ENCODE measurements at places on chromosomes 3 and 15.

GRCh38 chr3:20798666-20799065 is 612.7 kb upstream of the SGO1 start:
- DNase-seq, result no peak

DNA sequence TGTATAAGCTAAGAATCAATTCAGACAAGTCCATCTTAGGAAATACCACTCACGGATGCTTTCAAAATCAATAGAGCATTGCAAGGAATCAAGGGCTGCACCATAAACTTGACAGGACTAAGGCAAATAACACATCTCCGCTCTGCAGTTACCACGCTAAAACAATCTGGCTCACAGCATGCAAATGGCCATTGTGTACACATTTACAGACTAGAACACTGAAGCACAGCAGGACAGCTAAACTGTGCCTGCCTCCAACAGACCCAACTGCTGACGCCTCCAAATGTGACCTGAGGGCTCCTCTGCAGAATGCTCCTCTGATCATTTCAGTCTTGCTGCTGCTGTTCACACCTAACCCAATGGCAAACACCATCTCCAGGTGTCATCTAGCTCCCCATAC is 104.3 kb downstream of the MEX3B start:
- DNase-seq, result no peak

DNA sequence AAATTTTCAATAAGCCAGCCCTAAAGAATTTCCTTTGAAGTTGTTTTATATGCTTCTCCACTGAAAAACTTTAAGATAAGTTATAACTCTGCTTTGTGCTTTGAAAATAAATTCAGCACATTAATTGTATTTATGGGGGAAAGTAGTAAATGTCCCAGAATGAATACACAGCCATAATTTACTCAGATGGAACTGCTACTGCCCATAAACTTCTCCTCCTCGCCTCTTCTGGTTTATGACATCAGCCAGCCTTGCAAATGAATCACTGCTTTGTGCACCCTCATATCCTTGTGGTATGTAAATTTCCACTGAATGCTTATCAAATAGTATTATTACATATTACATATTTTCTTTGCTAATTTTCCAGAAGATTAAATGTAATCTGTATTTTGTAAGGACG is 302.0 kb downstream of the DIPK2A start:
- peak; percentile 62 for DNase-seq

- DNase-seq, result no peak
These were observed 46.1 kb downstream of the USP50 start for GRCh38 chr15:50500352-50500751.

GRCh38 chr3:126021224-126021623 is 52.2 kb downstream of the ROPN1B start:
- no peak for DNase-seq

DNA sequence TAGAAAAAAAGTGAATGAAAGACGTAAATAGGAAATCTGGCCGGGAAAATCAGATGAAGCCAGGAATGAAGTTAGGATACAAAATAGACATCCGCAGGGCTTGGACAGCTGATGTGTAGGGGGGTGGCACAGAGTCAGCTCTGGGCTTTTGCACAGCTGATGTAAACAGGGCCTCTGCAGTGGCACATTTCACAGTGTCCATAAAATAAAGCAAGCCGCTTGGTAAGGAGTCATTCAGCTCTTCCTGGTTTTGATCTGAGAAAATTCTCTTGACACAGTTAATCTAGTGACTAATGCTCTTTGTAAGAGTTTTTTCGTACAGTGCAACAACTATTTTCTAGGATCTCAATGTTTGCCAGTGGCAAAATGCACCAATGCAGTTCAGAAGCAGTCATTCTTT is 153.3 kb downstream of the USP13 start:
- peak; percentile 14 for DNase-seq

DNA sequence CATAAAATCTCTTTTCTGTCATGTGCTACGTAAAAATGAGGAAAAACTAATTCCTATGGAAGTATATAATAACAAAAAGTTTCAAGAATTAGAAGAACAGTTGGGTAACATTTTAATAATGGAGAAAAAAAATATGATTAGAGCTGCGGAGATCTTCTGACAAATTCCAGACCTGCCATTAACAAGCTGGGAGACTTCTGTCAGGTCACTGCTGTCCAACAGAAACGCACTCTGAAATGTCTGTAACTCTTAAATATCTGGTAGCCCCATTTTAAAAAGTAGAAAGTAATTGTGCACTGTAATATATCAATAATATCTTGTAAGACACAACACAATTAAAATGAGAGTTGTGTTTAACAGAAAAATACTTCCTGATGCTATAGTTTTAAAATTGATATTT is 15.7 kb downstream of the GOLIM4 start:
- no peak for DNase-seq

DNA sequence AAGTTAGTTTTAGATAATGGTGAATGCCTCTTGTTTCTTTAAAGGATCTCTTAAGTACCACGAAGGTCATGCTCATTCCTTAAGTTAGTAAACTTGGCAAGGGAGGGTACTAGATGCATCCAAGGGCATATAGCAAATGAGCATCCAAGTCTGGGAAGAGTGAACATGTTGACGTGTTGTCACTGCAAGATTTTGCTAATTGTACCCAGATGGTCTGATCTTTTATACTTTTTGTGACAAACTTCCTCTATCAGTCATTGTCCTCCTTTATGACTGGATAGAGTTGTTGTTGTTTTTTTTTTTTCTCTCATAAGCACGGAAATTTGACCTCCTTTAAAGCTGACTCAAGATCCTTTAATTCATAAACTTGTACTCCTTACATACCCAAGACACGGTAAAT is 121.3 kb downstream of the CHST2 start:
- DNase-seq, result no peak
